ENCODE measurements at places on chromosomes 16 and 17. TPM values are rescaled to one million over a fixed set of nuclear protein-coding genes. Genes with fewer than 3 reads are reported as not detected.

DNA sequence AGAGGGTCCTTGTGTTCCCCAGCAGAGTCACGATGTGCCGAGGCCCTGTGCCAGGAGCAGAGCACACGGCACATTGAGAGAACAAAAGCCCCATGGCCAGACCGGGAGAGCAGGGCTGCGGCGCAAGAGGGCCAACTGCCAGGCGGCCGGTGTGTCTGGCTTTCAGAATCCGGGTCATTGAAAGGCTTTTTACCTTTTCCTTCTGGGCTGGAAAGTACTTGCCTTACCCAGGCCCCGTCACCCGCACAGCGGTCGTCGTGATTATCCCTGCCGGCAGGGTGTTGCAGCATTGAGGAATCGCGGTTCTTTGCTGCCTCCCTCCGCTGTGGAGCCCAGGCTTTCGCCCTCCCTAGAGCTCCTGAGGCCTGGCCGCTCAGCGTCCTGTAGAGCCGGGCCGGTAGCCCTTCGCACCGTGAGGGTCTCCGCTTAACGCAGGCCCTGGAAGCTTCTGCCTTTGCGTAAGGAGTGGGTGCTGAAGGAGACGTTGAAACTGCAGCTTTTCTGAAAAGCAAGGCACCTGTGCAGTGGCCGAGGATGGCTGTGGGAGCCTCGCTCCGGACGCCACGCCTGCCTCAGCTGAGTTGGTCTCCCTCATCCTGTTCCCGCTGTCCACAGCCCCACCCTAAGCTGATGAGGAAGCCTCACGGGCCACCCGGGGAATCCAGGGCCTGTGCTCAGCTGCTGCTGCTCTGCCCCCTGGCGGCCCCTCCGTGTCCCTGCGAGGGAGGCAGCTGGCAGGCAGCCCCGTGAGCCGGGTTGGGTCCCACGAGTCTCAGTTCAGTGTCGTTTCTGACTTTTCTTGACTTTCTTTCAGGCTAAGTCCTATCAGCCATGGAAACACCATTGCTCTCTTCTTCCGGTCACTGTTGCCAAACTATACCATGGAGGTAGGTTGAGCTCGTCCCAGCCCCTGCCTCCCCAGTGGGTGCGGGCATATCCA, 8.6 kb upstream of the MC1R start:
- no peak for DNase-seq

The SLFN13 gene
- total RNA-seq: 6.9 TPM

The KRT31 gene
- total RNA-seq: not detected

The KATNIP gene
- 17.3 TPM for total RNA-seq
